ENCODE measurements at places on chromosomes 13 and 19.
A peak's percentile ranks its signal among the peaks of the same experiment; 100 is the strongest.

DNA sequence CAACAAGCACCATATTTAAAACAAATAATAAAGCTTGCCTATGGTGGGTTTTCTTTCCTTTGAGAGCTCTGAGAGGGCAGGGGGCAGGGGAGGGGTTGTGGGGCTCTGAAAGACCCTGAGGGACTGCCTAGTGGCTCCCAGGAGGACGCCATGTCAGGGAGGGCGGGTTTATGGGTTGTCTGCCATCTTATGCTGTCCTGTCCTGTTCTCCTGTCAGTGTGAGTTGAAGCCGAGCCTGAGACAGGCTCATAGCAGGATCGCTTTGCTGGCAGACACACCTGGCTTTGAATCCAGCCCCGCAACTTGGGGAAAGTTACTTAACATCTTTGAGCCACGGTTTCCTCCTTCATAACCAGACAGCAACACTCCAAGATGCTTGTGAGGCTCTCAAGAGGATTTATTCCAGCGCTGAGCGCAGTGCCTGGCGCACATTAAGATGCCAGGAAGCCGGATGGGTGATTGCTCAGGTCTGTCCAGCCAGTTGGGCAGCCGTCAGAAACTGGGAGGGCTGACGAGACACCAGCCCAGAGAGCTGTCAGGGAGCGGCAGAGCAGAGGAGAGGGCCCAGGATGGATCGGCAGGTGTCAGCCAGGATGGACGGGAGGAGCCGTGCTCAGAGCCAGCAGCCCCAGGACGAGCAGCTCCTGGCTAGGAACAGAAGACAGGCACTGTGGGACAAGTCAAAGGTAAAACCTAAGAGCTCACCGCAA is 36.8 kb upstream of the C1QTNF9 start:
- no peak for DNase-seq

DNA sequence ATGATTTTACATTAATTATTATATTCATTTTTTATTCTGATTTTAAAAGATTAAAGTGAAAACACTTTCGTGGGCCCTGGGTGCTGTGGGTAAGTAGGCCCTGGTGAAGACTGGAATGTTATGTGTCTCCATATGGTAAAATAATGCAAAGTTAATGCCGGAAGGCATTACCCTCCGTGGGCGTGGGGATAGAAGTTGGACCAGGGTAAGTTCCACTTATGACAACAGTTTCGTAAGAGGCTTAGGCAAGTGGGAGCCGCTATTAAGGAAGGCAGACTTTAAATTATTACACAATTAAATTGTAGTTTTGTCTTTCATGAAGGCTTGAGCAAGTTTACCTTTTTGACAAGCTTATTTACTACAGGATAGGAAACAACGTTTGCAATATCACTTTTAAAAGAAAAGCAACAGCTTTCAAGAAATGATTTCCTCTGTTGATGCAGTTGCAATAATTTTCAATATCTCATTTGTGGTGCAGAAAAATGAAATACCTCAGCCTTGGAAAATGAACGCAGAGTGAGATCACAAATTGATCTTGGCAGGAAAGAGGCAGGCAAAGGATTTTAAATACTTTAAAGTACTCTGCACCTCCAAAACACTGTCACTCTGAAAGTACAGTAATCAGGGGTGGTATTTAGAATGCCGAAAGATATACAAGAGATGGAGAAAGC is 310.6 kb downstream of the DCT start:
- DNase-seq = no peak

GRCh38 chr19:1568320-1569019 is at the start of gene MEX3D:
Gene MEX3D, minus strand, starts transcription at chr19:1568325. Its CDS starts 267 bp downstream, at chr19:1568058.
- DNase-seq = peak; percentile 91

DNA sequence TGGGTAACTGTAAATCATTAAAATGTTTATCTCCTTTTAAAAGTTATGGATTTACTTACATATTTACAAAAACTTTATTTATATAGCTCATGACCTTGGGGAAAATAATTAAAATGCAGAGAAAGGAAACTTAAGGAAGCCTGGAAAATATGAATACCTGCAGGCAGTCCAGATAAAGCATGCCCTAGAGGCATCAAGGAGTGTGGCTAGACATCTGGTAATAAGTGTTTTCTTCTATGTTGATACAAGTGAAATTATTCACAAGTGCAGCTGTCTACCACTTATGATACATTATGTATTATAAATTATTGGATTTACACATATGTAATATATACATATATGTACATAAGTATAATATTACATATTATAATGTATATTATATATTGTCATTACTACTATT is 207.9 kb downstream of the LMO7 start:
- DNase-seq = no peak

DNA sequence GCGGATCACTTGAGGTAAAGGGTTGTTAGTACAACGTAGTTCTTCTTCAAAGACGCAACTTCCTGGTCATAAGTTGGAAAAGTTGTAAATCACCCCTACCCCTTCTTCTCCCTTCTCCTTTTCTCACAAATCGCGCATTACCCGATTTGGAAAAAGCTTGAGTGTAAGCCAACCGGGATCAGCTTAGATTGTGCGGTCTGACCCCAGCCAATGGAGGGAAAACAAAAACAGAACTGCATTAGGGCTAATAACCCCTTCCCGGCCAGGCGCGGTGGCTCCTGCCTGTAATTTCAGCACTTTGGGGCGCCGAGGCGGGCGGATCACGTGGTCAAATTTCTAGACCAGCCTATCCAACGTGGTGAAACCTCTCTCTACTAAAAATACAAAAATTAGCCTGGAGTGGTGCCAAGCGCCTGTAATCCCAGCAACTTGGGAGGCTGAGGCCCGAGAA is 806 bp downstream of the ZNF90 start:
- peak; percentile 37 for DNase-seq

DNA sequence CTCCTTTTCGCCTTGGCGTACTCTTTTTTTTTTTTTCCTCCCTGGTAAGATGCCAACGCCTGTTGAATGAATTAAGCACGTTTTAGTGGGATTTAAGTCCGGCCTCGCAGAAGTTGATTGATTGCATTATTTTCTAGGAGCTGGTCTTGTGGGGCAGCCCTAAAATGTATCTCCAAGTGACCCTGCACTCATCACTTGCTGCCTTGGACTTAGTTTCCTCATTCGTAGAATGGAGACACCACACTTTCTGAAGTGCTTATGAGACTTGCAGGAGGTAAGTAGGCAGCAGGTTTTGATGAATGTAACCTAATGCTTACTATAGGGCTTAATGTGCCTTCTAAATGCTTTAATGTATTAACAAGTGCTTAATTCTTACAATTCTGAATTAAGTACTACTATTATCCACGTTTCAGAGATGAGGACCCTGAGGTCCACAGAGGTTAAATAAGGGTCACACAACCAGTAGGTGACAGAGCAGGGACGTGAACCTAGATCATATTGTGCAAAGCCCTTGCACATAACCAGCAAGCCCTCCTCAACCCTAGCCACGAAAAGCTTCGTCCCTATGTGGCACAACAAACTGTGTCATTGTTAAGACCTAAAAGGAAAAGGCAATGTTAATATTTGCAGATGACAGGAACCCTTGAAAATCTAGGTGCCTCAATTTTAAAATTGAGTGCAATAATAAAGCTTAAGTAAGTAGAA is 514 bp upstream of the ARGLU1 start:
- DNase-seq = no peak

DNA sequence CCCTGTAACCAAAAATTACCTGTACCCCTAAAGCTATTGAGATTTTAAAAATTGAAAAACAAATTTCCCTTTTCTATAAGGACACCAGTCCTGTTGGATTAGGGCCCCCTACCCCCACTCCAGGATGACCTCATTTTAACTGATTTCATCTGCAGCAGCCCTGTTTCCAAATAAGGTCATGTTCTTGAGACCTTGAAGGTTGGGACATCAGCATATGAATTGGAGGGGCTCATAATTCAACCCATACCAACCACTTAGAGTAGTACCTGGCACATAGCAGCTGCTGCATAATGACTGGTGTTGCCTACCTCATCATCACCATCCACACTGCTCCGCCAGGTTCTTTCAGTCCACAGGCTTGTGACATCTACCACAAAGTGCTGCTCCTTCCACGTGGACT is 17.6 kb downstream of the ZNF71 start:
- no peak for DNase-seq

GRCh38 chr13:36124236-36124822 is 6.9 kb downstream of the DCLK1 start:
- no peak for DNase-seq

DNA sequence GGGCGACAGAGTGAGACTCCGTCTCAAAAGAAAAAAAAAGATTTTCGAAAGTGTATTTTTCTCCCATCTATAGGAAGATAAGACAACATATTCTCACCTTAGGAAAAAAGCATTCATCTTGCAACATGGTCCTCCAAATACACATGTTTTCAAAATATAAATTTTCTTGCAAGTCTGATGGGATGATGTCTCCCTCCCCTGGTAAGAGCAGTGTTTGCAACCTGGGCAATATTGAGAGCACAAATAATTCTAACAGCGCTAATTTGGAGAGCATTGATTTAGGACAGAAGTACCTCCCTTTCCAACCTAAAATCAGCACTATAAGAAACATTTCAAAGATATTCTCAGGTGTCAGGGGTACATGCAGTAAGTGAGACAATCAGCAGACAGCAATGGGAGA is 61.0 kb upstream of the SHISA2 start:
- peak; percentile 14 for DNase-seq

DNA sequence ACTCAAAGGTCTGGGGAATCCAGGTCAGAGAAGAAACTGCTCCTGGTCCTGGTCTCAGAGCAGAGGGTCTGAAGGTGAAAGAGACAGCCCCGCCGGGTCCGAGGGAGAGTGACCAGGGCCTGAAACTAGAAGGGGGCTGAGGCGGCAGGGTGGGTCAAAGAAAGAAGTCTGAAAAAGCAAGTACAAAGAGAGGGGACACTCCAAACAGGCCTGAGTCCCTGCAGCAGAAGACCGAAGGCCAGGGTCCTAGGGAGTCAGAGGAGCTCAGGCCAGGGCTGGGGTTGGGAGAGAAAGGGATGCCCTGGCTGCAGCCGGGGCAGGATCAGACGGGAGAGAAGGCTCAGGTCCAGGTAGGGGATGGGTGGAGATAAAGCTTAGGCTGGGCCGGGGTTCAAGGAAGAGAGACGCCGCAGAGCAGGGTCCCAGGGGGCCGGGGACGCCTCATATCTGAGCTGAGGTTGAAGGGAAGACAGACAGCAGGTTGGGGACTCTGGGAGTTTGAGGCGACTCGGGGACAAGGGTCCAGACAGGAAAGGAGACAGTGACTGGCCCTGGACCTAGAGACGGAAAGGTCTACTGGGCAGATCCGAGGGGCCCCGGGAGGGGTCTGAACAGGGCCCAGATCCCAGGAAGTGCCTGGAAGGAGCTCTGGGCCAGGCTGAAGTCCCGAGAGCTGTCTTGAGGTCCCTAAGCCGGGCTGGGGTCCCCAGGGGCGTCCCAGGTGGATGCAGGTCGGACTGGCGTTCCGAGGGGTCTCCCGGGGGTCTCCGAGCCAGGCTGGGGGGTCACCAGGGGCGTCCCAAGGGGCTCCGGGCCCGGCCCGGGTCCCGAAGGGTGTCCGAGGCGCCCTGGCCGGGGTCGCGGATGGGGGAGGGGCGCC is 795 bp downstream of the MLLT1 start:
- DNase-seq = peak; percentile 17

GRCh38 chr19:48081106-48081505 is 29.5 kb downstream of the PLA2G4C start:
- DNase-seq = no peak

DNA sequence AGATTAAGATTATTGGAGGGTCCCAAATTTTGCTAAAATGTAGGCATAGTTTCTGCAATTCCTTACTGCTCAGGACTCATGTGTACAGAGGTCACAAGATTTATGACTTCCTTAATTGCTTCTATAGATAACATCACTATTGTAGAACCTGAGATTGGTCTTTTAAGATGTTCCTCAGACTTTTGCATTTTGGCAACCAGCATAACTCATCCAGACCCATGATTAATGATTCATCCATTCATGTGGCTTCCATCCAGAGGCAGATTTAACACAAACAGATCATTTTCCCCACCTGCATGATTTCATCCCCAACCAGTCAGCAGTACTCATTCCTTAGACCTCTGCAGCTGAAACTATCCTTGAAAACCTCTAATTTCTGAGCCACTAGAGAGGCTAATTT is 34.5 kb upstream of the CEACAM8 start:
- DNase-seq = no peak

DNA sequence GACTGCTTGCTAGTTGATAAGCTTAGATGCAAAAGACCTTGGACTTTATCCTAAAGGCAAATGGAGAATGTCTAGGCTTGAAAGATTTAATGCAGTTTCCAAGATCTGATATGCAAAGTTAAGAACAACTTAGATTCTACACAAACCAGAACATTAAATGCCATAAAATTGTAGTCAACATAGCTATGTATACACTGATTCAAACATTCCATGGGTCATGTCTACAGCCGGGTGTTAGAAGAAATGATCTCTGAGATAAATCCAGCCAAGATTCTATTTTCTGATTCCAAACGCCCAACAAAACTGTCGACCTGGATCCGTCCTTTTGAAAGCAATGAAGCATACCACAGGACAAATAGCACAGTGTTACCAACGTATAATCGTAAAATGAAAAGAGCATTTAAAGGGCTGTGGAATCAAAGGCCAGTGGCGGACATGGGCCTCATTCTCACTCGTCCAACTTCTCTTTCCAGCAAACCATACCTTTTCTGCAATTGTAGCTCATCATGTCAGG is 52.7 kb downstream of the KCTD12 start:
- peak; percentile 19 for DNase-seq
